ENCODE measurements at places on chromosomes 2 and 18.

GRCh38 chr18:44229693-44230108, 451.0 kb upstream of the SETBP1 start:
- peak; percentile 90 for DNase-seq

- DNase-seq = no peak
Measured at GRCh38 chr2:12502759-12503158, 214.0 kb upstream of the TRIB2 start.

DNA sequence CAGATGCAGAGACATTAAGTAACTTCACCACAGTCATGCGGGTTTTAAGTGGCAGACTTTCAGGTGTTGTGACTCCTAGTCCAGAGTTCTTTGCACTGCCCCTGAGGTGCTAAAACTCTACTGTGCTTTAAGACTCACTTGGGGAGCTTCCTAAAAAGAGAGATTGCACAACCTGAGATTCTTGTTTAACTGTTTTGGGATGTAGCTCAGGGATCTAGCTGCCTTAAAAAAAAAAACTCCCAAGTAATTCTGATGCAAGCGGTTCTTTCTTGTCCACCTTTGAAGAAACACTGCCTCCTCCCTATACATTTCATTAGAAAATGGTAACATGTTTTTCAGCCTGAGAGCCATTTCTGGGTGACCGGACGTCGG, 13.0 kb downstream of the IL37 start:
- DNase-seq = no peak

GRCh38 chr2:219918944-219919343, 291.5 kb downstream of the SLC4A3 start:
- no peak for DNase-seq

DNA sequence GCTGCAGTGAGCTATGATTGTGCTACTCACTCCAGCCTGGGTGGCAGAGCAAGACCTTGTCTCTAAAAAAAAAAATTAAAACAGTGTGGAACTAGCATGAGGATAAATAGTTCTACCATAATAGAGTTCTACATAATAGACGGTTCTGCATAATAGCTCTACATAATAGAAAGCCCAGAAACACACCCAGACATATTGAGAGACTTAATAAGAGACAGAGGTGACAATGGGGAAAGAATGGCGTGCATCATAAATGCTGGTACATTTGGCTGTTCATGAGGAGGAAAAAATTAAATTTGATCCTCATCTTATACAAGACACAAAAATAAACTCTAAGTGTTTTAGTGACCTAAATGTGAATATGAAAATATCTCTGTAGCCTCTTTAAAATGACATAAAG, 58.5 kb downstream of the PTRHD1 start:
- no peak for DNase-seq

DNA sequence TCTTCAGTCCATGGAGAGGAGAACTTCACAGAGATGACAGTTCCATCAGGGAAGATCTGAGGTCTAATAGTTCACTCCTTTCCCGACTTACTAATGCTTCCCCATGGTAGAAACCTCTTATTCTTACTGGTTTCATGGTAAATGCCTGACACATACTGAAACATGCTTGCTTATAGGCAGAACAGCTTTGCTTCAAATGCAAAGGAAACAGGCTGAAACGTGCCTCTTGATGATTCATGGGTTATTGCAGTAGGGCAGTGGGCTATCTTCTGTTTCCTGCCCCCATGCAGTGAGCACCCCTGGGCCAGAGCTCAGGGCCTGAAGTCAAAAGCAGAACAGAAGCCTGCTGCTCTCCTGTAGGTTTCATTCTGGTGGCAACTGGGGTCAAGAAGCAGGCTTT, 223.5 kb downstream of the RDH14 start:
- DNase-seq = no peak

DNA sequence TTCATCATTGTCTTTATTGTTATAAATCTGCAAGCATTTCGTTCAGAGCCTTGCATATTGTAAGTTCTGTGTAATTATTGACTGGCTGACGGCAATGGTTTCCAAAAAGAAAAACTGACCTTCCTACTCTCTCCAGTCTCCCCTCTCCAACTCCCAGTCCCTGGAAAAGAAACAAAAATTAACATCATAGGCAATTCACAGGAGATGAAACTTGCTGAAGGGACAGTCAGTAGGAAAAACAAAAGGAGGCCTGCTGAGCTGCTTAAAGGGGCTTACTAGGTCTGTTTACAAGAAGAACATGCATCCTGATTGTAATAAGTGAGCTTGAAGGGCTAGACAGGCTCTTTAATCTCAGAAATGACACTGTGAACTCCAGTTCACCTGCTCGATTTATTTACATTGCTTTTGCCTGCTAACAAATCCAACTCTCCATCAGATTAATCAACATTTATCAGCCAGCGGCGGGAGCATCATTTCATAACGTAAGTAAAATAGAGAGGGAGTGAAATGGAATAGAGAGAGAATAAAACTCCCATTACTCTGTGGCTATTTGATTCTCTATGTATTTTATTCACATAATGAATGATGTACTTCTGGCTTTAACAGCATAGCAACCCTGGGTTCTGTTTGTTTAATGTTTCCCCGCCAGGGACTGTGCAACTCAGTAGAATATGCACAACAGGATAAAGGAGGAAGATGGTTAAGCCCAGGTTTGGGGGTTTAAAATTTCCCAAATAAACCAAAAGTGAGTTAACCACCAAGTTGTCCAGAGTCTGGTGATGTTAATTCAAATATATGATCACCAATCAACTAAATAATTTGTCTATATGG, 256.7 kb upstream of the SETBP1 start:
- no peak for DNase-seq

DNA sequence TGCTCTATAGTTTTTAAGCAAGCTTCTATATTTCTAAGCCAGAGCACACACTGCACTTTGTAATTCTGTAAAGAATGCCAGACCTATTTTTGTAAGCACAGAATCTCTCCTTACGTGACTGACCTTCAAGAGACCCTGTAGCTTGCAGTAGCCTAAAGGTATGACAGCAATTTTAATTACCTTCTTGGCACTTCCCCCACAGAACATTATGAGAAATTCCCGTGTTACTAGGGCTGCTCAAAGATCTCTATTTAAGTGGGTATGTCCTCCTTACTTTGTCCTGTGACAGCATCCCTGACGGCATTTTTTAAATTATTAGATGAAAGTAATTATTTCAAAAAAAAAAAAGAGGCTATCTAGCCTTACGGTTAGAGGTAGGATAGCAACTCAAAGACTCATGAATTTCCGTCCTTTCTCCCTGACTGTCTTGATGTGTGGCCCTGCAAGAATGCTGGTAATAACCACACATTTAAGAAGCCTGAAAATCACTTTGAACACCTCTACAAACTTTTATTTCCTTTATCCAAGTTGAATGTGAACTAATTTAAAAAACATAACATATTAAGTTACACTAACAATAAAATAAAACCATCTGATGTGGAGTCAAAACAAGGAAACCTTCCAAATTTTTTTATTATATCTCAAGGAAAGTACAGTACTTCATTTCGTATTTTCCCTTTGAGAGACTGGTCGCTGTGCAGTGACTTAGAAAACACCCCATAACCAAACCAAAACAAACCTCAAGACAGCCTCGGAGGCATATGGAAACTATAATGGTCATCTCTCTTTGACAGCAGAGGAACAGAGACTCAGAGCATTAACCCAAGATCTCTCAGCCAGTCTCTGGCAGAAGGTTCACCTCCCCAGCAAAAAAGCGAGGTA, 54.9 kb downstream of the THUMPD2 start:
- DNase-seq = no peak

GRCh38 chr2:236988690-236989624, 96.7 kb upstream of the COPS8 start:
- DNase-seq = peak; percentile 65

GRCh38 chr2:54881759-54882158, 158.3 kb downstream of the EML6 start:
- DNase-seq = no peak

DNA sequence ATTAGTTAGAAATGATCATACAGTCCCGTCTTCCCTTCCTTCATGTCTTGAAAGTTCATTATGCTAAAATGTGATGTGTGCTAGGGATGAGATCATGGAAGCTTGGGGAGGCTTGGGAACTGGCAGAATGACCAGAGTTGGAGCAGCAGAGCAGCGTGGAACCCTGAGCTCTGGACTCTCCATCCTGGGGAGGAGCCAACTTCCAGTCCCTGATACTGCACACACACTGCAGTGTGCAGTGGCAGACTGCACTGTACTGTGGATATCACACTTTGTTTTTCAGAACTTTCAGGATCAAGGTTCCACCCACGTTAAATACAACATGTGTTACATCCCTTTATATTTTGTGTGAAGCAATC, 27.3 kb upstream of the GREB1 start:
- peak; percentile 51 for DNase-seq

GRCh38 chr2:216671081-216671411, 24.3 kb downstream of the IGFBP5 start:
- peak; percentile 42 for DNase-seq

- DNase-seq = peak; percentile 58
Measured at GRCh38 chr2:43127208-43127940, 99.0 kb downstream of the ZFP36L2 start.

GRCh38 chr18:45024357-45025088, 343.8 kb downstream of the SETBP1 start:
- no peak for DNase-seq

DNA sequence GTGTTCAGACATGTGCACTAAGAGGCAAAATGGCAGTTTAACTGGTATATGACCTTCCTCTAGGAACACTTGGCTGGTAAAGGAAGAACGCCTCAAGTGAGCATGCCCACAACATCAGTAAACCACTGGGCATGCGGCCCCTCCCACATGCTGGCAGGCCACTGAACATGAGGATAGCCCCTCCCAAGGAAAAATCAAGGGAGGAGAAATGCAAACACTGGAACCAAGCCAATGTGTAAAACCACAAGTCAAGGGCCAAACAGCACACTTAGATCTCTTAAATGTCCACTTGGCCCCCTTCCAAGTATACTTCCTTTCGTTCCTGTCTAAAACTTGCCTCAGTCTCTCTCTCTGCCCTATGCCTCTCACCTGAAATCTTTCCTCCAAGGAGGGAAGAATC, 980.8 kb downstream of the TSN start:
- DNase-seq = no peak

GRCh38 chr2:44869761-44870160, 71.7 kb upstream of the SIX3 start:
- no peak for DNase-seq

DNA sequence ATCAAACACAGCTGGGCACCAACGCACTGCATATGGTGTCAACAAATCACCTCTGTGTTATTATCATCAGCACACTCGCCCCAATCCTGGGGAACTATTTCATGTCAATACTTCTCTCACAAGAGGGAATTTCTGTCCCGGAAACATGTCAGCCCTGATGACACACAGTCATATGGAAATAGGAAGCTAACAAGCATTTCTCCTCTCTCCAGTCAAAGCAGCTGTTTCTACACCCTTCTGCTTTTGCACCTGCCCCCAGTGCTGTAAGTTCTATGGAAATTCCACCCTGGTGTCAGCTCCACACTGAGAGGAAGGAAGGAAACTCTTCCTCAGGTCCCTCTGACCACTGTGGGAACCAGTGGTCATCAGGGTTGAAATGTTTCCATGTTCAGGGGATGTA, 447.6 kb upstream of the ID2 start:
- DNase-seq = no peak

DNA sequence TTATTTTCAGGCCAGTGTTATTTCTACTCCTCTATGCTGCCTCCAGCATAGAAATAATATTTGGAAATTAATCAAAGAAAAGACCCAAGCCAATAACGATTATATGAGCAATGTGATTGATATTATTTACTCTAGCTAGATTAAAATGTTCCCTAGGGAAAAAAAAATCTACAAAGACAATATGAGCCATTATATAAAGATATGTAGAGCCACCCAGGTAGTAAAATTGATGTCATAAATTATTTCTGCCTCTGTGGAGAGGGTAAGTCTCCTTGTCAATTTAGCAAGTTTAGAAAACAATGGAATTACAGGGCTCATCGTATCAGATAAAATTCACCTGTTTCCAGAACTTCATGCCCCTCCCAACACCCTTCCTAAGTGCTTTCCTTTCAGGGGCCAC, 202.9 kb downstream of the RDH14 start:
- no peak for DNase-seq

- no peak for DNase-seq
Measured at GRCh38 chr2:119536707-119537106, 7.5 kb upstream of the CFAP221 start.

DNA sequence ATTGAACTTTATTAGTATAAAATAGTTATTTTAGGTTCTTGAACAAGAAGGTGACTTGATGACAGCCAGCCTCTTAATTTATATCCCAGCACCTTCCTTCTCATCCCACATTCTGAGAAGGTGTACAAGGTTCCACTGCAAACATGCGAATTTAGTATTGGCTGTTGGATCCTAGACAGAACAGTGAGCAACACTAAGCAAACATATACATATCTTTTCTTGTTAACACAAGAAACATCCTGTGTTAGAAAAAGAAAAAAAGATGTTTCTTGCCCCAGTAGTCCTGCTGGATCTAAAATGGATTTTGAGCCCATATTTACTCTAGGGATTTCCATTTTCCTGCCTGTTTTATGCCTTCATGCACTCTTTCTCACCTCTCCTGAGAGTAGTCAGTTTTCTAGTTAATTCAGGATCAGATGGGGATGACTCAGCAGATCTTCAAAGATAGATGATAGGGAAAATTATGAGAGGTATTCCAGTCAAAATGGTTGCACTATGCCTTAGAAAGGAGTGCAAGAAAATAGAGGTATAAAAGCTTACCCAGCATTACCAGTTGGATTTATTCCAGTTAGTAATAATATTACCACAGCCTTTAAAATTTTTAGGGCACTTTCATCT, 336.5 kb downstream of the MEIS1 start:
- DNase-seq = no peak

- no peak for DNase-seq
Measured at GRCh38 chr18:74288730-74289129, 3.0 kb downstream of the CYB5A start.

DNA sequence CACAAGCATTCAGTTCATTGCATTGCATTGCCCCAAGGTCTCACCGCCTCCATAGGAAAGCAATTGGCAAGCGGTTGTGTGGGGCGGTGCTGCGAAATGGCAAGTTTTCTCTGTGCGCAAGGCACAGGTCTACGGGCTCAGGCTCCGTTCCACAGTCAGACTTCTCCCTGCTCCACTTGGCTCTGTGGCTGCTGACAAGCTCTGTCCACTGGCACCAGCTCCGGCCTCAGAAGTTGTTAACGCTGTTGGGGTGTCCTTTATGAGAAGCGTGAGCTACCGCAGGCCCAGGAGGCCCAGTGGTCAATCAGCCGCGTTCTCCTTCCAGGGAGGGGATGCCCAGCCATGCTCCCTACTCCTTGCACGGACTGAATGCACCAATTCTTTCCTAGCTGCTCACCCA, 87.0 kb upstream of the GATA6 start:
- DNase-seq = no peak

- DNase-seq = no peak
Measured at GRCh38 chr2:190787743-190788235, 92.8 kb upstream of the GLS start.

GRCh38 chr2:134143568-134143967, 110.3 kb upstream of the MGAT5 start:
- DNase-seq = no peak

GRCh38 chr2:127670957-127671290, 4.4 kb downstream of the LIMS2 start:
- no peak for DNase-seq

GRCh38 chr18:74315464-74316256, at the start of gene C18orf63:
TSS of gene C18orf63 (plus strand) at chr18:74315839. CDS start at chr18:74317866, 2,027 bp downstream.
- DNase-seq = no peak

GRCh38 chr2:99507937-99508818, 18.4 kb upstream of the REV1 start:
- DNase-seq = no peak

GRCh38 chr2:212995920-212996319, 155.5 kb downstream of the IKZF2 start:
- DNase-seq = no peak

Data from left hindlimb (tissue), 1 donor.